Activated CD4-positive, alpha-beta T cell treated with anti-CD3 and anti-CD28 coated beads for 4 hours (primary cell): ENCODE measurements at places on chromosomes 16 and 17.

DNA sequence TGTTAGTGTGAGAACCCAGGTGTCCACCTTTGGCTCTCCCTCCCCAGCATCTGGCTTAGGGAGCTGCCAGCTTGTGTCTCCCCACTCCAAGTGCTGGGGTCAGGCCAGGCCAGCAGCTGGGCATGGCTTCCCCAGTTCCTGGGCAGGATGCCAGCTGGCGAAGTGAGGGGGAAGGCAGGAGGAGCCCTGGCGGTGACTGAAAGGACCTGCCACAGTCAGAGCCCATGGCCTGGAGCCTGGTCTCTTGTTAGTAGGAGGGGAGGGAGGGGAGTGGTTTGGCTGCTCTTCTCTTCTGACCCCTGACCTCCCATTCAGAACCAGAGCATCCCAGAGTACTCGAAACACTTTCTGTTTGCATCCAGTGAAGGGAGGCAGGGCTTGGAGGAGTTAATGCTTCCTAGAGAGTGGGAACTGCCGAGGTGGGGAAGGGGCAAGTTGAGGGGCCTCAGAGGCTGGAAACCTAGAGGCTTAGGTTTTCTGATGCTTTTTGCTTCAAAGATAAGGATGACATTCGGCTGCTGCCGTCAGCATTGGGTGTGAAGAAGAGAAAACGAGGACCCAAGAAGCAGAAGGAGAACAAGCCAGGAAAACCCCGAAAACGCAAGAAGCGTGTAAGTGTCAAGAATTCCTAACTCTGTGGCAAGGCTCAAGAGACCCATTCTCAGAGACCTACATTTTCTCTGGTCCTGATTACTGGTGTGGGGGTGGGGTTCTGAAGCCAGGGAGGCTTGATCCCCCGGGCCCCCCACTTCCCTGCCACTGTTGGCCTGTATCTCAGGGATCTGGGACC is 772 bp downstream of the CHD3 start:
- peak; percentile 41 for DNase-seq

GRCh38 chr17:78933959-78934568 is 8.9 kb upstream of the TIMP2 start:
- no peak for DNase-seq

- DNase-seq = peak; percentile 34
These were observed 38.7 kb upstream of the FOXJ1 start for GRCh38 chr17:76179496-76180467.

GRCh38 chr16:85141491-85142128 is 29.3 kb upstream of the CIBAR2 start:
- DNase-seq = no peak

- DNase-seq = no peak
These were observed 39.8 kb downstream of the MAP1LC3B start for GRCh38 chr16:87431926-87432325.

- DNase-seq = no peak
These were observed 4.3 kb upstream of the C16orf92 start for GRCh38 chr16:30018731-30019158.

GRCh38 chr17:61325382-61326073 is 74.1 kb upstream of the TBX2 start:
- DNase-seq = no peak

GRCh38 chr17:68532826-68533225 is 20.6 kb downstream of the PRKAR1A start:
- no peak for DNase-seq

- peak; percentile 44 for DNase-seq
These were observed 17.5 kb downstream of the COG7 start for GRCh38 chr16:23435500-23435899.

DNA sequence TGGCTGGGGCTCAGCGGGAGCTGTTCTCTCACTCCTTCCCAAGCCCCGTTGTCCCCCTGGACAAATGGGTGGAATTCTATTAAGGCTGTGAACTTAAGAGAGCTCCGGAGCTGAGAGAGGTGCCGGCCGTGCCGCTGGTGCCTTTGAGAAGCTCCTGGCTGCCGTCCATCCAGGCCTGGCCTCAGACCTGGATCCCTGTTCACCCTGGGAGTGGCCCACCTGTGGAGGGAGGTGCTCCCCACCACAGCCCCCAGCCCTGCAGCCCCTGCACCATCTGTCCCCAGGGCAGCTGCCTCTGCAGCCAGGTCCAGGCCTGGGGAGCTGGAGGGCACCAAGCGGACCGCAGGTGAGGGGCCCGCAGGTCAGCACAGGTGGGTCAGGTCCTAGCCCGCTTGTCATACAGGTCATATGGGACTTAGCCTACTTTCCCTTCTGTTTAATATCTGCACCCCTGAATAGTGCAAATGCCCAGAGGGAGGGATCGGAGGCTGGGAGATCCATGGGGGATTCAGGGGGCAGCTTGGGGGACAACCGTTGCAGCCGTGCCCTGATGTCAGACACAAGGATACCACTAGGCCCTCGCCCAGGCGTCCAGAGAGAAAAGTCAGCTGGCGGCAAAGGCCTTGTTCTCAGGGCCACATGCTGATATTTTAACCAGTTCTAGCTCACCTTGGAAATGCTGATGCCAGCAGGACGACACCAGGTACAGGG is 15.2 kb upstream of the METRNL start:
- DNase-seq = no peak

DNA sequence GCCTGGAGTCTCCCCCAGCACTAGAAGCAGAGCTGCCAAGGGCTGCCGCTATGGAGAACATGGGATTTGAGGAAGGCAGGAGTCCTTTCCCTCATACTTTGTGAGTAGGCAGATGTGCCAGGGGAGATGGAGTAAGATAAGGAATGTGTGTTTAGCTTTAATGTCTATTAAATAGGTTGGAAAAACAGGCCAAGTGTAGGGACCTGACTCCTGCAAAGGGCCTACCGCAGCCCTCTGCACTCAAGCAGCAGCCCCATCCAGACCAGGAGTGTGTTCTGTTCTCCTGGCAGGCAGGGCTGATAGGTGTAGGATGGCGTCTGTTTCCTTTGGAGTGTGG is 1.8 kb upstream of the MIF4GD start:
- no peak for DNase-seq

- no peak for DNase-seq
These were observed 508.9 kb downstream of the WWOX start for GRCh38 chr16:78608305-78608776.

DNA sequence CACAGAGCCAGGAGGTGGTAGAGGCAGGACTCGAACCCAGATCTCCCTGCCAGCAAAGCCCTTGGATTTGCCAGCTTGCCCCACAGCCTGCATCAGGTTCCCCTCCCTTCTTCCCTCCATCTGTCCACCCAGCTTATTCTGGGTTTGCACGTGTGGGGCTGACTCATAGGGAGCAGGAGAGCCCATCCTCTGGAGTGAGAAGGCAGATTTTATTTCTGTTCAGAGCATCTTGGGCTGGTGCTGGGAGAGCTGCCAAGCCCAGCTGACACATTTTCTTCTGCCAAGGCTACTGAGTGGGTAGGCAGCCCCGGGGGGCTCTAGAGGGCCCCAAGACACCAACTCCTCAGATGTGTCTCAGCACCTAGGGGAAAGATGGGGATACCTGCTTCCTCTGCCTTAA is 106.3 kb upstream of the CRHR1 start:
- DNase-seq = no peak

GRCh38 chr16:24900230-24900629 is 54.5 kb downstream of the SLC5A11 start:
- no peak for DNase-seq

DNA sequence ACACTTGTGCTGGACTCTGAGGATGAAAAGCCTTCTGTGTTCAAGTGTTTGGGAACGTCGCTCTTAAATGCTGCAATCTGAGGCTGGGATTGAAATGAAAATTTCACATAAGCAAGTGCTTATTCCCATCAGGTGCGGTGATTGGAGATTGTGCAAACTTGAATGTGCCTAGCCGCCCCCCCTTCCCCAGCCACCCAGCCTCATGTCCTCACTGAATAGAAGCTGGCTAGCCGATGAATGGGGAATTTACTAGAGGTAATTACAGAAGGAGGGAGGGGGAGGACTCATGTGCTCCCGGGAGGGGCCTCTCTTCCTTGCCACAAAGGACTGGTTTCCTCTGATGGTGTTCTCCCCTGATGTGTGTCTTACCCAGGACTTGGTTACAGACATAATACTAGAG is 544.8 kb upstream of the EEF2KMT start:
- DNase-seq = no peak

GRCh38 chr17:40342504-40343218 is 21.9 kb downstream of the GJD3 start:
- no peak for DNase-seq

DNA sequence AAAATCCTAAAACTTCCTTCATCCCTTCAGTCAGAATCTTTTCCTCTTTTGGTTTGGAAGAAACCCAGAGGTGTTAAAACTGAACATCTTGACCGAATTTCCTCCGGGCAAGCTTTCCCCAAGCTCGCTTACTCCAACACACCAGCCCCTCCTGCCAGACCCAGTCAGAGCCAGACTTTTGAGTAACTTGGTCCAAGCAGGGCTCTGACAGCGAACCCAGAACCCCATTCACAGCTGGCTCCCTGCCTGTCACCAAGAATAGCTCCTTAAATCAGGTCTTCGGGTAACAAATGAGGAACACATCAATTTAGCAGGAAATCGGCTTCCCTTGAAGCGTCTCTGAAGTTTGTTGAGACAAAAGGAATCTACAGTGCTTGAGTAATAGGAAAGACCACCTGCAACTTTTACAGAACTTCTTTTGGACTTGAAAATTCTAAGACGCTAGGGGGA is 27.3 kb downstream of the GAS7 start:
- no peak for DNase-seq

DNA sequence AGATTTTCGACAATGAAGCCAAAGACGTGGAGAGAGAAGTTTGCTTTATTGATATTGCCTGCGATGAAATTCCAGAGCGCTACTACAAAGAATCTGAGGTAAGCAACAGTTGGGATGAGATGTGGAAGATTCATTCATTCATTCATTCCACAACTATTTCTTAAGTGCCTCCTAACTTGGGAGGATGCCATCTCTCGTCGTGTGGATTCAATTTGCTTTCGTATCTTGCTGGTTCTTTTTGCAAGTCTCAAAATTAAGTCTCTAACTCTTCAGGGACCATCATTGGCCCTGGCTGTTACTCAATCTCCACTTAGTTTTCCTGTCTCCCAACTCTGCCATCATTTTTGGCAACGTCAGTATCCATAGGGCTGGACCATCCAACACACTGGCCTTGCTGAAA is 85.6 kb upstream of the NOL11 start:
- DNase-seq = no peak

- no peak for DNase-seq
These were observed 19.7 kb downstream of the NXPH3 start for GRCh38 chr17:49595328-49595727.

- no peak for DNase-seq
These were observed 4.1 kb downstream of the PLSCR3 start for GRCh38 chr17:7389924-7390910.

- peak; percentile 54 for DNase-seq
These were observed at the start of gene SPIRE2 for GRCh38 chr16:89828199-89828869. Gene SPIRE2, plus strand, starts transcription at chr16:89828475. Its CDS starts 76 bp downstream, at chr16:89828551.
